ENCODE measurements at places on chromosomes 13 and 19.

GRCh38 chr13:21078501-21078900, 17.1 kb upstream of the LATS2 start:
- no peak for DNase-seq

DNA sequence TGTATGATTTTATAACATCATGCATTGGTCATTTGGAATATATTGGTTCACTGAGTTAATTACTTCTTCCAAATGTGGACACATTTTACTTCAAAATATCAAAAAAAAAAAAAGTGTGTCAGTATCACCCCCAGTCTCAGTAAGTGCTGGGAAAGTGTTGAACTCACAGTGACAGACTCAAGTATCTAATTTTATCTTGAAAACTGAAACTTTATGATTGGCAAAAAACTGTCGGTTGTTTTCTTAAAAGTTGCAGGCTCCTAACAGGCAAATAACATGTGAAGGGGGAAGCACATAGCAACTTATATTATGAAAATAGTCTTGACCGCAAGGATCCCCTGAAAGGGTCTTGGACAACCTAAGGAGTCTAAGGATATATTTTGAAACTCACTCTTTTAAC, 33.5 kb upstream of the TPP2 start:
- no peak for DNase-seq

DNA sequence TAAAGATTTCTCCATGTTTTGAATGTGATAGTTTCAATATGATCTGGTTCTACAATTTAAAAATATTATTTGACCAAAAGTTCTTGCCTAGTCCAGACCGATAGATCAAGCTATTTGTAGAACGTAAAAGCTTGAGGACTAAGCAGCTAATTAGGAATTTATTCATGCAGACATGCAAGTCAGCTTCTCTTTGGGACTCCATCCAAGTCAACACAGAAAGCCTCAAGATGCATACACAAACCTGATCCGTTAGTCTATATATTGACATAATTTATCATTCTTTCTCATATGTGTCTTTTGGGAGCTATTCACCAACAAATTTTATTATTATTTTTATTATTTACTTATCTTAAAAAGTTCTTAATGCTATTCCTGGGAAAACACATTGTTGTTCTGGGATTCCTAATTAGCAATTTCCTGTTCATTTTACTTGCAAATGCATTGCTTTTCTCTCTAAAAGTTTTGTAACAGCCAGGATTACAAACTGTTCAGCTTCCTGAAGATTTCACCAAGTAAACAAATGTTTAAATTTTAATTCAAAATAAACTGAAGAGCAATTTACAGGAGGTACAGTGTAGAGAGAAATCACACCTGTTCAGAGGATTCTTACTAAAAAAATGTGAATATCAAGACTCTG, 375.3 kb downstream of the GPC5 start:
- DNase-seq = no peak

GRCh38 chr19:13038306-13039210, 43.3 kb downstream of the NFIX start:
- DNase-seq = no peak

GRCh38 chr13:94657167-94657566, 55.2 kb downstream of the SOX21 start:
- no peak for DNase-seq

DNA sequence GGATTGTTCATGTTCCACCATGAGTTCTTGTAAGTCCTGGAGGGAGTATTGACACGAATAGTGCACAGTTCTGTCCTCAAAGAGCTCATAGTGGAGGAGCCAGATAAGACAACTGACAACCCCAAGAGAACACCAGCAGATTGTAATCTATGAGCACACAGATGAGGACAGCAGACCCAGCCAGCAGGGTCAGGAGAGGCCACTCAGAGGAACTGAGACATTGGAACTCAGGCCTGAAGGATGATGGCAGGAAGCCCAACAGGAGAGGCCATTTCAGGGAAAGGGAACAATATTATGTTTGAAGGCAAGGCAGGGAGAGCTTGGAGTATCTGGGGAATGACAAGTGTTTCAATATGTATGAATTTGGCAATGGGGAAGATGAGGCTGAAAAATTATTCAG, 63.7 kb upstream of the IPO5 start:
- no peak for DNase-seq

- no peak for DNase-seq
Measured at GRCh38 chr19:33417751-33418150, 44.2 kb downstream of the CEBPG start.

DNA sequence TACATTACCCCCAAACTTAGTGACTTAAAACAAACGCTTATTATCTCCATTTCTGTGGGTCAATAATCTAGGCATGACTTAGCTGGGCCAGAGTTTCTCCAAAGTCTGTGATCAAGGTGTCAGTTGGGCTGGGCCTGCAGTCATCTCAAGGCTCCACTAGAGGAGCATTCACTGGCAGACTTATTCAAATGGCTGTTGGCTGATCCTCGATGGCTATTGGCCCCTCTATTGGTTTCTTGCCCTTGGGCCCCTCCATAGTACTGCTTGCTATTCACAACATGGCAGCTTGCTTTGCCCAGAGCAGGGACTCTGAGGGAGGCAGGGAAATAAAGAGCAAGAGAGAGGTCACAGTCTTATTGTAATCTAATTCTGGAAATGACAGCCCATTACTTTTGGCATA, 57.6 kb downstream of the RCBTB2 start:
- DNase-seq = no peak

DNA sequence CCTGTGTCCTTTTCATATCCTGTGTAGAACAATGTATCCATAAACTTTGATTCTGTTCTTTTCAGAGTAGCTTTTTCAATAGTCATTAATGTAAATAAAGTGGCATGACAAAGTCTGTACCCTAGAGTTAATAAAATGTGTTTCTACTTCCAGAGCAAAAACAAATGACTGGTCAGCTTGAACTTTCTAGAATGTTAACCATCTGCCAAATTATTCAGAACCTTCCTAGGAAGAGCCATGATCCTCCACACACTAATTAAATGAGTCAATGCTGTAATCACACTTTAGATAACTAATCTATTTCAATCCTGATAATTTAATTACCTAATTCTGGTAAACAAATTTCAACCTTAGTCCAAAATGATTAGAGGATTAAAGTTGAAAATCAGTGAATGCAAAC, 73.2 kb downstream of the DIAPH3 start:
- DNase-seq = no peak

- DNase-seq = peak; percentile 87
Measured at GRCh38 chr19:2096034-2096479, at the start of gene MOB3A. Gene MOB3A, minus strand, starts transcription at chr19:2096326. Its CDS starts 17,766 bp downstream, at chr19:2078560.

DNA sequence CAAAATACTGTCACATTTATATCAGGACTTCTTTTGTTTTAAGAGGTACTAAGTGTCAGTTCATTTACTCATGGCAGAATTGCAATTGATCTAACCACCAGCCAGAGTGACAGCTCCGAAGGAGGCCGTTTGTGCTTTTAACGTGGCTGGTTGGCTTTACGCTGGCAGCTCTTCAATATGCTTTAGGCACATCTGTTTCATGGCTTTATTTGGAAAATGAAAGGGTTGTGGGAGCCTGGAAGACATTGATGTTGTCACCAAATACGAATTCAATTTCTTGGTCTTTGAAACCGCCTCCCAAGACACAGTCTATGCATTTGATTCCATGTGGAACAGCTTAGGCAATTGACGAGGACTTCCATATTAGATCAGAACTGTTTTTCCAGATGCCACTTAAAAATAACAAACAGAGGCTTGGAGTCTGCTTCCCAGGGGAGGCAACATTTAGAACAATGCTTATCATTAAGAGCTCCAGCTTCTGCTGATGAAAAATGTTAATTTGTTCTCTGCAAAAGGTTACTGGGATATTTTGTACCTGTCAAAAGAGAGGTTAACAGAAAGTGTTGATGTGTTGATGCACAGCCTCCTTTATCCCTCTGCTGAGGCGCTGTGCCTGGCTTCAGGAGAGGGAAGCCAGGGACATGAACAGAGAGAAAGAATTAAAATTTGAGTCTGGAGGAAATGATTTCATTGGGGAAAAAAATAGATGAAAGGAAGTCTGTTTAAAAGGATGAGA, 64.0 kb upstream of the TNFRSF19 start:
- DNase-seq = no peak

DNA sequence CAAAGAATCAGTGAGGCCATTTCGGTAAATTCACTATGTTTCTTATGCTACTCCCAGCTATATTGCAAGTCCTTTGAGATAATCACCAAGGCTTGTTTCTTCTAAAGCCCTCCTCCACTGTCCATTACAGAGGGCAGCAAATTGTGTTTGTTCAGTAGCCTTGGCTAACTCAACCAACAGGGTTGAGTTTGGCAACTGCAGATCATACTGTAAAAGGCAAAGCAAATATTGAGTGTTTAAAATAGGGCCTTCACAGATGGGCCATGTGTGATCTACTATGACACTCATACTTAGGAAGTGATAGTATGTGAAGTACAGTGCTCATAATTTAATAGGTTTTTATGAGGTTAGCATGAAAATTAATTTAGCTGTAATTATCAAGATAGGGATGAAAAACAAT, 171.3 kb downstream of the DACH1 start:
- DNase-seq = no peak

DNA sequence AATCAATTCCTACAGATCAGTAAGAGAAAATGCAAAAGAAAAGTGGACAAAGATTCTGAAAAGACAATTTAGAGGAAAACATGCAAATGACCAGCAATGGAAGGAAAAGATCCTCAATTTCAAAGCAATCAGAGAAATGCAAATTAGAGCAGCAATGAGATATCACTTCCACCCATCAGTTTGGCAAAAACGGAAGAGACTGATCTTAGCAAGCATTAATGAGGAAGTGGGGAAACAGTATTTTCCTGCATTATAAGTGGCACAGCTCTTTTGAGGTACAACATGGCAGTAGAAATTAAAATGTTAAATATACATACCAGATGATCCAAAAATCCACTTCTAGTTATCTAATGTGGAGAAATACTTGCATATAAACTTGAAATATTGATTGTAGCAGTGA, 69.1 kb upstream of the SLC7A1 start:
- DNase-seq = no peak

GRCh38 chr19:10290876-10291553, 1.3 kb downstream of the ICAM5 start:
- peak; percentile 46 for DNase-seq

GRCh38 chr19:3554254-3555083, 2.9 kb downstream of the MFSD12 start:
- peak; percentile 58 for DNase-seq

- no peak for DNase-seq
Measured at GRCh38 chr13:48978942-48979601, 3.4 kb downstream of the FNDC3A start.

GRCh38 chr13:18936104-18936503, 245.5 kb downstream of the TUBA3C start:
- DNase-seq = no peak

- DNase-seq = no peak
Measured at GRCh38 chr13:73809561-73809960, 324.6 kb downstream of the KLF12 start.

DNA sequence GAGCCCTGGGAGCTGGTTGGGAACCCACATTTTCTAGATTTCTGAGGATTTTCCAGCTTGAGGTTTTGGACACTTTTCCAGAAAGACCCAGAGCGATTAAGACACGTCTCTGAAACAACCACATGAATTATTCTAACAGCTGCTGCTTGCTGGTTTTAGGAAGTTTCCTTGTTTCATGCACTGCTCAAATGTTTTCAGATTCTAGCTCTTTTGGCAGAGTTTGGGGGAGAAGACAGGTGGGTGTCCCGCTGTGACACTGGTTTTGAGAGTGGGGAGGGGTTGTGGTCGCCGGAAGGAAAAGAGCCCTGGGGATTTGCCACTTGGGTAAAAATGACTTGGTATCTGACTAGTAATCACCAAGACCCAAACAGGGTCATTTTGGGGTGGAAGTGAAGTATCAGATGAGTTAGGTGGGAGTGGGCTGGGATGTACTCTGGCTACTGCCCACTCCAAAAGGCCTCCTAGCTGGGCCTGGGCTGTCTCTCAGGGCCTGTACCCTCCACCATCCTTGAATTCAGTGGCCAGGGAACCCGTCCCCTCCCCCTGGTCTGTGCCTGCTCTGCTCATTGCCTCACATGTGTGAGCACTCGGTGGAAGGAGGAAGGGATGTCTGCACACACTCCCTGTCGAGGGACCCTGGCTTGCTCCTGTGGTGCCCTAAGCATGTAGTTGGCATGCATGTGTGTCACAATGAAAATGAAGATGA, 13.2 kb downstream of the GATAD2A start:
- DNase-seq = no peak

- DNase-seq = no peak
Measured at GRCh38 chr19:33722456-33723239, 74.0 kb upstream of the KCTD15 start.

GRCh38 chr19:58572026-58572817, 913 bp downstream of the MZF1 start:
- no peak for DNase-seq

GRCh38 chr13:29733147-29733611, 117.2 kb downstream of the UBL3 start:
- DNase-seq = no peak

DNA sequence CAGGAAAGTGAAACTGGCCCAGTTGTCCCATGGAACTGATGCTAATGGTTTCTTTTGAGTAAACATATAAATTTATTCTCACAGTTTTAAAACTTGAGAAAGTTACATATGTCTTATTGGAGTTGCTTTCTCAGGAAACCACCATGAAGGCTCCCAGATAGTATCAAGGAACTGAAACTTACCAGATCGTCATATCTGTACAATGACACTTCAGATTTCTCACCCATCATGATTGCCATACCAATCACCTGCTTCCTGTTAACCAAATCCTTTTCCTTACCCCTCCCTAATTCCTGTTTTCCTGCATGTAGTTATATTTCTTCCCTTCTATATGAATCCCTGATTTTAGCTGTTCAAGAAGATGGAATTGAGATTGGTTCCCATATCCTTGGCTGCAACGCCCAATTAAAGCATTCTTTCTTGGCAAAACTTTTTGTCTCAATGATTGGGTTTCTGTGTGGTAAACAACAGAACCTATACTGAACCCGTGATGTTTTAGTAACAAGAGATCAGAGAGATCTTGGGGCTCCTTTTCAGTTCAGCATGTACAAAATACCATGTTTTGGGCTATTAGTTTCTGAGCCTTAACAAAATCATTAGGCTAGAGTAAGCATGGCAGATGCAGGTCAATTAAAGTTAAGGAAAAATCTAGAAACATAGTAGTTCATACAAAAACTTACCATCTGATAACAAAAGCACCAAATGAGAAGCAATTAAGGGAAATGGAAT, 781.3 kb upstream of the MIR17HG start:
- DNase-seq = no peak

GRCh38 chr19:14318873-14319272, 62.4 kb upstream of the ADGRE5 start:
- no peak for DNase-seq

GRCh38 chr19:1921825-1922224, 16.6 kb downstream of the ADAT3 start:
- no peak for DNase-seq

DNA sequence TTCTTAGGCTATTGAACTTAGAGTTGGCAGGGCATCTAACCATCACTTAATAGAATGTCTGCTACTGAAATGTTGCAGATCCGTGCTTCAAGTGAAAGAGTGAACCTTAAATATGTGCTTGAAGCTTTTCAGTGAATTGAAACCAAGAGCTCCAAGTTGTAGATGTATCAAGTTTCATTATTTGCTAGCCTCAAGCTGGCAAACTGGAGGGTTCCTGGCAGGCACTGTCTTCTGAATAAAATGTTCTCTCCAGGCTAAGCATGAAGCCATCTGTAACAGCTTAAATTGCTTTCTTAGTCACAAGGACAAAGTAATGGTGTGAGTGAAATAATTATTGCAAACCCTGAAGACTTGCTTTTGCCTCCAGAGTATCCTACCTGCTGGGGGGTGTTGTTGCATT, 415.0 kb upstream of the SPRY2 start:
- no peak for DNase-seq

- no peak for DNase-seq
Measured at GRCh38 chr19:50402544-50403301, 16.0 kb upstream of the SPIB start.

- DNase-seq = no peak
Measured at GRCh38 chr19:33022472-33023116, 42.1 kb downstream of the RHPN2 start.

Data from CD4-positive, alpha-beta T cell treated with Interleukin-4 for 4 hours (primary cell).